ENCODE measurements at places on chromosomes 16 and 17.

GRCh38 chr17:36500745-36501225, 14.3 kb downstream of the ZNHIT3 start:
- no peak for DNase-seq

DNA sequence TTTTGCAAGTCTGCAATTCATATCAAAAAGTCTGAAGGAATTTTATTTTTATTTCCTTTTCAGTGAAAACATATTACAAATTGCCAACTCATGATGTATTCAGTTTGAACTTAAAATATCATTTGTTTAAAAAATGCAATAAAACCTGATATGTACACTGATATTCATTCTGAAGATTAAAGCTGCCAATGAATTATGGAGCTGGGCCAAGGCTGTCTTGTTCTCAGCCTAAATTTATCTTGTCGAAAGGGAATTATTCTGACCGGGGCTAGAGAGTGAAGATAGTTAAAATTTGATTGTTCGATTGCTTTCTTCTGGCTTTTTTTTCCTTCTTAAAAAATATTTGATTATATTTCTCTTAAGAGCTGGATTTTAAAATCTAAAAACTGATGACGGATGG, 54.0 kb upstream of the RBFOX1 start:
- no peak for DNase-seq

- no peak for DNase-seq
Measured at GRCh38 chr16:77748421-77749005, 26.2 kb downstream of the NUDT7 start.

DNA sequence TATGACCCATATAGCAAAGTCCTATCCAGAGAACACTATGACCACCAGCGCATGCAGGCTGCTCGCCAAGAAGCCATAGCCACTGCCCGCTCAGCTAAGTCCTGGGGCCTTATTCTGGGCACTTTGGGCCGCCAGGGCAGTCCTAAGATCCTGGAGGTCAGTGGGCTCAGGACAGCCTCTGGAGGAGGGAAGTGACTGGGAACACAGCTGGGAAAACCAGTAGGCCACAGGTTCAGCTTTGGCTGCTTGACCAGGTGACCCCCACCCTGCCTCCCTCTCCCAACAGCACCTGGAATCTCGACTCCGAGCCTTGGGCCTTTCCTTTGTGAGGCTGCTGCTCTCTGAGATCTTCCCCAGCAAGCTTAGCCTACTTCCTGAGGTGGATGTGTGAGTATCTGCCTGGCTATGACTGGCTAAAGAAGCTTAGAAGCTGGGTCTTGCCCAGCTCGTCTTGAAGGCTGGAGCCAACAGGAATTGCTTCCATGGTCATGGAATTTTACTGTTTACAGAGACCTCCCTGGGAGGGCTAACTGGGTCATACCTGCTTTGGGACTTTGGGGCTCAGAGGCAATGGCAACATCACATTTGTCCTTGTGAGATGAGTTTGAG, 1.5 kb upstream of the OVCA2 start:
- no peak for DNase-seq

GRCh38 chr17:77916264-77916663, 42.2 kb upstream of the TNRC6C start:
- no peak for DNase-seq

GRCh38 chr16:74627506-74628220, 20.7 kb upstream of the GLG1 start:
- no peak for DNase-seq

DNA sequence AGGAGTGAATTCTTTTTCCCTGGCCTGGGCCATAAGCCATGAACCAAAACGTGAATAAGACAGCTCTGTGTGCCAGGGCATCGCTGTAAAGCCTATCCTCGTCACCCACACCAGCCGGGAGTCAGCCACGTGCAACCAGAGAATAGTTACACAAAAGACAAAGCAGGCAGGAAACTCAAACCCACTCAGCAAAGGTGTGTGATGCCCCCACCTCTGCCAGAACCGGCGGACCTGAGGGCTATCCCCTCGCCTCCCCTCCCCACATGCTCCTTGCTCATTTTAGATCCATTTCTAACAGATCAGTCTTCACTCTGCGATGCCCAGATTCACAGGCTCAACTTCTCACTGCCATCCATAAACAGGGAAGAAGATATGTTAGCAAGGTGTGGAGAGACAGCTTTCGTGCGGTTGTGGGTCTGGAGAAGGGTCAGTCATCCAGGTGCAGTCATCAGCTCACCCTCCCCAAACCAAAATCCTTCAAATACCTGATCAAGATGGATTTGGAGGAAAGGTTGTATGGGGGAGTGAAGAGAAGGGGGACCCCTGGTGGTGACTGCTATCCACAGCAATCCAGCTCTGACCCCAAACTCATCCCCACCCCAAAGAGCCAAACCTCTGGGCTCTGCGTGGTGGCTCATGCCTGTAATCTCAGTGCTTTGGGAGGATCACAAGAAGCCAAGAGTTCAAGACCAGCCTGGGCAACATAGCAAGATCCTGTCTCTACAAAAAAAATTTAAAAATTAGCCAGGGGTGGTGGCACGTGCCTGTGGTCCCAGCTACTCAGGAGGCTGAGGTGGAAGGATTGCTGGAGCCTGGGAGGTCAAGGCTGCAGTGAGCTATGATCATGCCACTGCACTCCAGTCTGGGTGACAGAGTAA, 219.2 kb downstream of the C16orf78 start:
- DNase-seq, result peak; percentile 21

GRCh38 chr17:48612456-48612853, 1.6 kb upstream of the HOXB7 start:
- DNase-seq, result no peak

- DNase-seq, result no peak
Measured at GRCh38 chr16:67767953-67768352, 38.4 kb downstream of the RANBP10 start.

DNA sequence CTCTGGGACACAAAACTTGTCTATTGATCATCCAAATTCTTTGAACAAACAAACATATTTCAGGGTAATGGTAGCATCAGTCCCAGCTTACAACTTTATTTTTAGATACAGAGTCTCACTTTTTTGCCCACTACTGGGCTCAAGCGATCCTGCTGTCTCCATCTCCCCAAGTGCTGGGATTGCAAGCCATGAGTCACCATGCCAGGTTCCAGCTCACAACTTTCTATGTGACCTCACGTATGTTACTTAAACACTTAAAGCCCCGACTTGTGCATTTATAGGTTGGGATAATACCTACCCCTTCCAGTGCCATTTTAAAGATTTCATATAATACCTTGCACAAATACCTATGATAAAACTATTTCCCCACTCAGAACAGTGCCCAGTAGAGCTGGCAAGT, 42.0 kb upstream of the KSR1 start:
- DNase-seq, result no peak

- no peak for DNase-seq
Measured at GRCh38 chr16:78709137-78709884, 609.9 kb downstream of the WWOX start.

DNA sequence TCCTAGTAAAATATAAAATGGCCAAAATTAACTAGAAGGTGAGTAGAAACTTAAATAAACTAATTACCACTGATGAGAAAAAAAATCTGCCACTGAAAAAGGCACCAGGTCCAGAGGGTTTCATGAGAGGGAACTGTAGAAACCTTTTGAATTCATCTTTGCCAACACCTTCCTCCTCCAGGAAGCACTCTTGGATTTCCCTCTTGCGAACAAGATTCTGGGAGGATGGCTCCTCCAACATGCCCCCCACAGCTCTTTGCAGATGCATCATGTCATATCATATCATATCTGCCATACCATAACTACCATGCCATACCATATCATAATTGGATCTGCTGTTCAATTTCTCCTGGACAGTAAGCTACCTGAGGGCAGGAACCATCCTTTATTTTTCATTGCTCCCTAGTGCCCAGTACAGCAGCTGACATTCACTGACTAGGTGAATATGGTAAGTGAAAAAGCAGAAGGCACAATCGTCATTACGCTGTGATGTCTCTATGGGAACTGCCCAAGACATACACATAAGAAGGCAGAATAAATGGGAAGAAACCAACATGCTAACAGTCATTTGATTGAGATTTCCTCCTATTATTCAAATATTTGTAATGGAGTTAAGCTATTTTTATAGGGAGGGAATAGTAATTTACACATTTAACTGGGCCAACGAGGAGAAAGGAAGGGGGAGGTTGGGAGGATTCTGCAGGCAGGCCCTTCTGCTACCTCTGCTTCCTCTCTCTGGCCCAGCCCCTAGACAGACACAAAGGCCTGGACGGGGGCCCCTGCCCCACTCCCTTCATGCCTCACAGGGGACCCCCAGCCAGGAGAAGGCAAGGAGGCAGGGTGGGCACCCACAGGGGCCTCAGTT, 110.1 kb upstream of the SMURF2 start:
- no peak for DNase-seq

GRCh38 chr16:89422527-89422904, 67.8 kb downstream of the ANKRD11 start:
- DNase-seq, result peak; percentile 45

DNA sequence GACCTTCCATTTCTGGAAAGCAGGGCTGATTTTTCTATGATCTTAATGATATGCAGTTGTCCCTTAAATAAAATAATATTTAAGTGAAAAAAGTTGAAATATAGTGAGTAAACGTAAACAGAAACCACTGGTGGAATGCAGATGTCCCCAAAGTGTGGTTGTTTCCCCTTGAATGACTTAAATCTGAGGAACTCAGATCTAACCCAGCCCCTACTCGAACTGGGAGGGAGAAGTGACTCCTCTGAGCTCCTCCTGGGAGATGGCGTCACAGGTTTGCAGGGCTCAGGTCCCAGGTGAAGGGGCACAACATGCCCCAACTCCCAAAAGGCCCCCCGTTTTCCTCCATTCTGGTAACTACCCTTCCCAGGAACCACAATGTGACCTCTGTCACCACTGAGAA, 142.8 kb downstream of the IRF8 start:
- DNase-seq, result no peak

- no peak for DNase-seq
Measured at GRCh38 chr16:4190086-4190485, 51.8 kb downstream of the SRL start.

- peak; percentile 18 for DNase-seq
Measured at GRCh38 chr17:43341715-43342588, 56.8 kb upstream of the ARL4D start.

GRCh38 chr16:28491230-28491969, 474 bp downstream of the CLN3 start:
- no peak for DNase-seq

GRCh38 chr17:4931963-4932362, at the start of gene GP1BA:
Gene GP1BA, plus strand, starts transcription at chr17:4932277. Its CDS starts 328 bp downstream, at chr17:4932605.
- no peak for DNase-seq

DNA sequence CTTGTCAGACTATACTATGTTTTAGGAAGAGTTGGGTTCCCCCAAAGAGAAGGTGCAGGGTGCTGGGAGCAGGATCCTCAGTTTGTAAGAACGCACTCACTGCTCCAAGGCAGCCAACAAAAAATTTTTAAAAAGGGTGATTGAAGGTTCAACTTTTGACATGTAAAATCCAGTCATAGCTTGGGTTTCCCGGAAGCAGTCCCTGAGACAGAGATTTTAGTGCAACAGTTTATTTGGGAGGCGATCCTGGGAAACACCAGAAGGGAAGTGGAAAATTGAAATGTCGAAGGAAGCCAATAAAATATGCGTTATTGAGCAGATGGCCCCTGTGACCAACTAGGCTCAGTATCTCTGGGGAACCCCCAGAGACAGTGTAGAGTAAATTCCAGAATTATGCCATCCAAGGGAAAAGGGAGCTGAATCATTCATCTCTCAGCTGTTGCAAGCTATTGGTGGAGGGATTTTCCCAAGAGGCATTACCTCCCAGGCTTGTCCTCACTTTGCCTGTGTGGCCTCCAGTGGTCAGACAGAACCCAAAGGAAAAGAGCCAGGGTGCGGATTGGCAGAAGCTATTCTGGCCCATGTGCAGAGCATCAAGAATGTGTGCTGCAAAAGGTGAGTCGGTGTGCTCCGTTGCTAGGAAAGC, 72.9 kb downstream of the HS3ST3B1 start:
- no peak for DNase-seq

GRCh38 chr17:49494986-49495841, at the start of gene NGFR:
Gene NGFR, plus strand, starts transcription at chr17:49495293. Its CDS starts 125 bp downstream, at chr17:49495418.
- peak; percentile 69 for DNase-seq

DNA sequence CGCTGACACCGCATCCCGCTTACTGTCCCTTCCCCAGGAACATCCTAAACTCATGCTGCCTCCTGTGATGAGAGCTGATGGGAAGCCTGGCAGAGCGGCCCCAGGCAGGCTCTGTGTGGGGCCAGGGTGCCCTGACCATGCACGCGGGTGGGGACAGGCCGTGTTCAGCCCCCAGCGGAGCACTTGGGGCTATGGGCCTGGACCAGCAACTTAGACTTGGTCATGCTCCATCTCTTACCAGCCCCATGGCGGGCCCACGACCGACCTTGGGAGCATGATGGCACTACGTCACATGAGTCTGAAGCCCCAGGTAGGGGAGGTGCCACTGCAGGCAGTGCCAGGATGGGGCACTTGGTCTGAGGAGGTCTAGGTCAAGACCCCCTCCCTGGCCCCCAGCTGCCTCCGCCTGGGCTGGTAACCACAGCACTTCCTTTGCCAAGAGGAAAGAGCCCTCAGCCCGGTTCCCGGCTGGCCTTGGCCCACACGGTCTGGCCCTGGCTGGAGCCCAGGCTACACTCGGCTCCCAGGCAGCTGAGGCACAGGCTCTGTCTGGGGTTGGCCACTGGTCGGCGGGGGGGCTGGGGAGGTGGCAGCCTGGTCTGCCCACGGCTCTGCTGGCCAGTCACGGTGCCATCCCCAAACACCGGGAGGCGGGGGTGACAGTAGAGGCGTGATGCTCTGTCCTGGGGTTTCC, 25.7 kb downstream of the BAHCC1 start:
- DNase-seq, result no peak

All from activated naive CD8-positive, alpha-beta T cell treated with anti-CD3 and anti-CD28 coated beads for 36 hours (primary cell).